ENCODE measurements at places on chromosomes 11 and 22.

GRCh38 chr11:68269414-68270081, 2.2 kb downstream of the C11orf24 start:
- no peak for DNase-seq

DNA sequence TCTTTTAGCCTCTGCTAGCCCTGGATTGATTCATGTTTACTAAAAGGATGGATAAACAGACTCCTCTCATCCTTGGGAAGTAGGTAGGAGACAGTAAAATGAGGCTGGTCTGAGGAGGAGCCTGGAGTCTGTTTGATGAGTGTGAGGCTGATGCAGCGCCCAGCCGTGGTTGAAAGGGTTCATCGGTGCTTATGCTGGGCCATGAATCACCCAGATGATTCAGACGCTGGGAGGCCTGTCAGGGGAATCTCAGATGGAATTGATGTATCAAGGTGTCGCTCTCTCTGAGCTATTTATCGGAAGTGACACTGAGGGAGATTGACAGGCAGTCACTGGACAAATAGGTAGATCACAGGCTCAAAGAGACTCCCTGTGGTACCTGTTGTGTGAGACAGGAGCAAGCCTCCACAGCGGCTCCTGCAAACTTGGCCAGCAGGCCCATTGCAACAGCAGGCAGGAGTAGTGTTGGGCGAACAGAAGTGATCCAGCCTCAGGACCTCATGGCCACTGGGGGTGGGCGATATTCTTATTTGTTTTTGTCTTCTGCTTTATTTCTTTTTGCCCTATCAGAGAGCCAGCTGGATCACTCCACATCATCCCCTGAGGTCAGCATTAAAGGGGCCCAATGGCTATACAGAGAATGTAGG, 109.9 kb upstream of the CADM1 start:
- DNase-seq, result no peak

- no peak for DNase-seq
Measured at GRCh38 chr11:134024420-134025081, 44.3 kb upstream of the JAM3 start.

DNA sequence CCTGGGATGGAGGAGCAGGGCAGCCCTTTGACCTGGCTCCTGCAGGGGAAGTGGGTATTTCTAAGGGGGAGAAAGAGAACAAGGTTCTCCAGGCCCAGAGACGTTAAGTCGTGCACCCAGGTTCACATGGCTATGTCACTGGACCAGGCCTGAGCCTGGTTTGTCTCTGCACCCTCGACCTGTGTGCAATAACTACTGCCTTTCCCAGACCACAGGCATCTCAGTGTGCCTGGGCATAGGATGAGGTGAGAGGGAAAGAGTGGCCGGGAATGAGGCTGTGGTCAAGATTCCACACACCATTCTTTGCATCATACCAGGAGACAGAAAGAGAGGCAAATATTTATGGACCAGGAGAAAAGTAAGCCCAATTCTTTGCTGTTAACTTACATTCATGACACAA, 66.8 kb downstream of the PRR5L start:
- DNase-seq, result no peak

DNA sequence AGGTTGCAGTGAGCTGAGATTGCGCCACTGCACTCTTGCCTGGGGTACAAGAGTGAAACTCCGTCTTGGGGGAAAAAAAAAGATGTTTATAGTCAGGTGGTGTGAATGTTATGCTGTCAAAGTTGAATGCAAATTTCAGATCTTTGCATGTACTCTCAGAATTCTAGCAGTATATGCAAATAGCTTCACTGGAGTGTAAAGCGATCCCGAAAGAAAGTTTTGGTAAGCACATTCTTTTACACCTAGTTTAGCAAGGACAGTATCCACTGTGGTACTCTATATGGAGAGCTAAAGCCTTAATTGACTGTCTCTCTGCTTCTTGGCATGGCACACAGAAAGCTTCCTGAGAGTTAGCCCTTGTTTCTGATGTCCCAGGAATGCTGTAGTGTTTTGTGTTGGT, 4.0 kb downstream of the JAM3 start:
- DNase-seq, result no peak

- no peak for DNase-seq
Measured at GRCh38 chr11:125072218-125072960, 9.3 kb downstream of the SLC37A2 start.

GRCh38 chr11:15941206-15941770, 415.1 kb downstream of the SOX6 start:
- DNase-seq, result no peak

- DNase-seq, result no peak
Measured at GRCh38 chr11:31480930-31481329, 28.5 kb downstream of the IMMP1L start.

- DNase-seq, result no peak
Measured at GRCh38 chr11:398826-399225, 4.8 kb downstream of the PKP3 start.

DNA sequence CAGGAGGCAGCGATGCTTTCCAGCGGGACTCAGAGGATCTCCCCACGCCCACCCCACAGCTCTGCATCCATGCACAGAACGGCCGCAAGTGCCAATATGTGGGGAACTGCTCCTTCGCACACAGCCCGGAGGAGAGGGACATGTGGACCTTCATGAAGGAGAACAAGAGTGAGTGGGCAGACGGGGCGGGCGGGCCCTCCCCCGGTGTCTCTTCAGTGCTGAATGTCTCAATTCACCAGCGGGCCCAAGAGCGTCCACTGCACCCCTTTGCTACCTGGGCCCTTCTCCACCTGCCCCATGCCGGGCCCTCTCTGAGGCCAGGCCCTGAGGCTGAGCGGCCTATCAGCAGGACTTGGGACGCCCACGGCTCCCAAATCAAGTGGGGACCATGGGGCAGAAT, 25.8 kb upstream of the TEF start:
- DNase-seq, result no peak

- DNase-seq, result no peak
Measured at GRCh38 chr11:3050386-3051195, 6.6 kb downstream of the CARS1 start.

- no peak for DNase-seq
Measured at GRCh38 chr11:95248666-95249467, 17.9 kb upstream of the SESN3 start.

DNA sequence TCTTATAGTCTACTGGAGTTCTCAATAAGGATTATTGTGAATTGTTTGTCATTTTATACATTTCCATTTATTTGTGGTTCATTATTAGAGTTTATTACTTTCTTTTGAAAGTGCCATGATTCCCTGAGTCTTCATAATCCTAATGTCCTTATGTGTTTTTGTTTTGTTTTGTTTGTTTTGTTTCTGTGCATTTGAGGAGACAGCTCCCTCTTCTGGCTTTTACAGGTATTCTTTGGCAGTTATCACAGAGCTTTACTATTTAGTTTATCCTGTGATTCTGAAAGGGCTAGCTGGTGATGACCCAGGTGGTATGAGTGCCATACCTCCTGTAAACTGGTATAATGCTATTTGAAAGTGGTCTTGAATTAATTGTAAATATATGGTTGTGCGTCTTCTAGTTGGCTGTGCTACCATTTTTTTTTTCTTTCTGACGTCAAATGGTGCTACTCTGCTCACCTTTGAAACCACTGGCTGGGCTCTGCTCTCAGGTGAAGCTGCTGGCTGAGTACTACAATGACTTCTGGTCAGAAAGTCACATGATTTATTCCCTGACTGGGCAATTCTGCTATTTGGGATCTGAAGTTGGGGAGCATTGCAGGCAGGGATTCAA, 751.2 kb downstream of the JRKL start:
- no peak for DNase-seq

DNA sequence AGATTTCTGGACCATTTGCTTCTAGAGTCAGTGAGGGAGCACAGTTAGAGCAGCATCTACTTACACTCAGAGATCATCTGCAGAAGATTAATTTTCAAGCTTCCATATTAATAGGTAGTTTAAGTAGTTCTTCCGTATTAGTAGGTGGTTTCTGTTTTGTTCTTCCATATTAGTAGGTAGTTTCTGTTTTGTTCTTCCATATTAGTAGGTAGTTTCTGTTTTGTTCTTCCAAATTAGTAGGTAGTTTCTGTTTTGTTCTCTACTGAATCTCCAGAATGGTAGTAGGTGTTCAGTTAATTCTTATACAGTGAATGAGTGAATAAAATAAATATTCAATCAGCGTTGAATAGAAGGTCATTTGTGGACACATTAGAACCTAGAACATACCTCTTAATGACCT, 175.7 kb downstream of the TMEM135 start:
- DNase-seq, result no peak
